ENCODE measurements at places on chromosomes 16 and 17. TPM values are rescaled to one million over a fixed set of nuclear protein-coding genes. Genes with fewer than 3 reads are reported as not detected.

The HOXB13 gene
- polyA plus RNA-seq = not detected

The TBC1D26 gene
- polyA plus RNA-seq = 4.1 TPM

The CHD3 gene
- polyA plus RNA-seq = 159 TPM

The OR1E2 gene
- polyA plus RNA-seq = not detected

The SPNS3 gene
- polyA plus RNA-seq = not detected

The TMEM220 gene
- not detected for polyA plus RNA-seq

The CYLD gene
- 26.0 TPM for polyA plus RNA-seq

The KRT16 gene
- polyA plus RNA-seq = not detected

The UTS2R gene
- polyA plus RNA-seq = not detected

The BCAR1 gene
- 39.1 TPM for polyA plus RNA-seq

The FKBP10 gene
- polyA plus RNA-seq = 3.5 TPM

The PPL gene
- polyA plus RNA-seq = 0.66 TPM

The GLIS2 gene
- 2.6 TPM for polyA plus RNA-seq

The CHRNE gene
- polyA plus RNA-seq = not detected

The B9D1 gene
- polyA plus RNA-seq = 32.0 TPM

The NACA2 gene
- not detected for polyA plus RNA-seq

The TPPP3 gene
- polyA plus RNA-seq = 2.7 TPM

The KRT27 gene
- polyA plus RNA-seq = not detected

The TBC1D3H gene
- polyA plus RNA-seq = not detected

The FBXO39 gene
- not detected for polyA plus RNA-seq

The SNF8 gene
- 223 TPM for polyA plus RNA-seq

The BRCA1 gene
- 0.98 TPM for polyA plus RNA-seq

The TM4SF5 gene
- not detected for polyA plus RNA-seq

The CTRB1 gene
- not detected for polyA plus RNA-seq

The CEMP1 gene
- polyA plus RNA-seq = 0.46 TPM

The HOXB1 gene
- polyA plus RNA-seq = not detected

The KCNJ12 gene
- 1.3 TPM for polyA plus RNA-seq

The RIPOR1 gene
- polyA plus RNA-seq = 15.1 TPM

The NPIPB4 gene
- polyA plus RNA-seq = 9.3 TPM

The CDRT15 gene
- polyA plus RNA-seq = not detected

The ZPBP2 gene
- polyA plus RNA-seq = not detected

The CACNG1 gene
- not detected for polyA plus RNA-seq

The SLC4A1 gene
- polyA plus RNA-seq = 0.05 TPM

The CCL16 gene
- polyA plus RNA-seq = not detected

The EFCAB5 gene
- polyA plus RNA-seq = 0.42 TPM

The SMPD3 gene
- 42.7 TPM for polyA plus RNA-seq

The PRR35 gene
- not detected for polyA plus RNA-seq

The SLFN14 gene
- not detected for polyA plus RNA-seq

The NR1D1 gene
- 0.73 TPM for polyA plus RNA-seq

The RMI2 gene
- 0.48 TPM for polyA plus RNA-seq

The CCL1 gene
- not detected for polyA plus RNA-seq

The SYT17 gene
- polyA plus RNA-seq = 3.0 TPM

The GNG13 gene
- not detected for polyA plus RNA-seq

The GAS2L2 gene
- 1.2 TPM for polyA plus RNA-seq

The KRT28 gene
- polyA plus RNA-seq = not detected

The ARL5C gene
- polyA plus RNA-seq = not detected

The NPIPA3 gene
- 3.3 TPM for polyA plus RNA-seq

The GPT2 gene
- polyA plus RNA-seq = 27.3 TPM

The RCVRN gene
- 1.1 TPM for polyA plus RNA-seq

The TNP2 gene
- not detected for polyA plus RNA-seq

All from neural cell (in vitro differentiated cells).